ENCODE measurements at places on chromosomes 12 and 14. TPM values are rescaled to one million over a fixed set of nuclear protein-coding genes. Genes with fewer than 3 reads are reported as not detected.

The MEG3 gene
- total RNA-seq = 52.0 TPM

The ACOT2 gene
- total RNA-seq = 52.6 TPM

The SDR9C7 gene
- not detected for total RNA-seq

The GPR137C gene
- 0.11 TPM for total RNA-seq

The LRRK2 gene
- total RNA-seq = 1.6 TPM

The ACACB gene
- total RNA-seq = 9.6 TPM

The KLRG1 gene
- total RNA-seq = 1.6 TPM

The TAS2R46 gene
- total RNA-seq = not detected
